ENCODE measurements at places on chromosomes 3 and 15.

DNA sequence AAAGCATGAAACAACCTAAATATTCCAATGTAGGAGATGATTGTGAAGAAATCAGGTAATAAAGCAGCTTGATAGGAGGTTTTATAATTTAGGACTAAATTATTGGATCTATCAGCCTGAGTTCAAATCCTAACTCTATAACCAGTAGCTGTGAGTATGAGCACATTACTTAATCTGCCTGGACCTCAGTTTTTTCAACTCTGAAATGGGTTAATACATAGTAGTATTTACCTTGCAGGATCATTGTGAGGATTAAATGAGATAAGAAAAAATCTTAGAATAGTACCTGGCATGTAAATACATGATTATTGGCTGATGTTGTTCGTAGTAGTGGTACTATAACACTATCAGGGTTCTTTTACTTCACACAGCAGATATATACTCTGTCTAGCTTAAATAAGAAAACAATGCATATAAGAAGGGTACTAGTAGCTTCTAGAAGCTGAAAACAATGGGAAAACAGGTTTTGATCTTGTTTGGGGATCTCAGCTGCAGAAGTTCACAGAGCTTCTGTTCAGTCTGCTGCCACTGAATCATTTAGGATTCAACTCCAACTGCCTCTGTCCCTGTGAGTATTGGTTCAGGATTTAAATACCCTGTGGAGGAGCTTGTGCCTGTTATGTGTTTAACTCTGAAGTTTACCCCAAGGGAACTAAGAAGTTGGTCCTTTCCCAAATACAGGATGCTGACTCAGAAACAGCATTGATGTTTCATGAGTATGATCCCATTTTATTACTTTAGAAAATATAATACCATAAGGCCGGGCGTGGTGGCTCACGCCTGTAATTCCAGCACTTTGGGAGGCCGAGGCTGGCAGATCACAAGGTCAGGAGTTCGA, 34.2 kb downstream of the KAT2B start:
- DNase-seq: no peak

GRCh38 chr15:76147906-76148570, 88.3 kb downstream of the TMEM266 start:
- peak; percentile 58 for DNase-seq

DNA sequence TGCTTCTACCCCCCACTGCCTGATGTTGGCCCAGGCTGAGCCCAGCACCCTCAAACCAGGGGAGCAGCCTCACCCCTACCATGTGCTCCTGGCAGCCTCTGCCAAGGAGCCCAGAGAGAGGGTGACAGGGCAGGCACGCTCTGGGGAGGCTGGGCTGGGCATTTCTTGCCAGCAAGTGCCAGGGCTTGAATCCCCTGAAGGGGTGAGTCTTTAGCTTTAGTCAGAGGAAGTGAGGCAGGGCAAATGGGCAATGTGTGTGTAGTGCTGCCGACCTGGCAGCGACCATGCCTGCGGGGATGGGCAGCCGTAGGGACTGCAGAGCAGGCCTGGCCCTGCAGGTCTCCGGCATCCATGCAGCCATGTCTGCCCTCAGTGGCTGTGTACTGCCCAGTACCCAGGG, 18.1 kb downstream of the DUSP7 start:
- DNase-seq: no peak

GRCh38 chr3:112392393-112393359, 59.7 kb downstream of the CD200 start:
- no peak for DNase-seq

- no peak for DNase-seq
These were observed 253.9 kb downstream of the LSAMP start for GRCh38 chr3:116191409-116191808.

GRCh38 chr15:27119695-27120266, 148.8 kb downstream of the GABRG3 start:
- no peak for DNase-seq

DNA sequence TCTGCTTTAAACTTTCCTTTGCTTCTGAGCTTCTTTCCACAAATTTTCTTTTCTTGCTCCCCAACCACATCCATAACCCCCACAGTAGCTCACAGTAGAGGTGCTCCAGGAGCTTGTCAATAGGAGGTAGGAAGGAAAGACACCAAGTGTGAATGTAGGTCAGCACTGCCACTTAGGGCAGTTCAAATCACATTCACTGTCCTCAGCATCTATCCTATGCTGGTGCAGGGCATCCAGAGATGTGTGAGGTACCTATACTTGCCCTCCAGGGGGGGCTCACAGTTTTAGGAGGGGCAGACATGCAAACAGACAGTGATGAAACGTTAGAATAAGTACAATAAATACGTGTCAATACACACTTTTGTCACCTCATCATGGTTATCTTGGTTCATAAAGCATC, 1.5 kb upstream of the SPSB4 start:
- DNase-seq: peak; percentile 50

DNA sequence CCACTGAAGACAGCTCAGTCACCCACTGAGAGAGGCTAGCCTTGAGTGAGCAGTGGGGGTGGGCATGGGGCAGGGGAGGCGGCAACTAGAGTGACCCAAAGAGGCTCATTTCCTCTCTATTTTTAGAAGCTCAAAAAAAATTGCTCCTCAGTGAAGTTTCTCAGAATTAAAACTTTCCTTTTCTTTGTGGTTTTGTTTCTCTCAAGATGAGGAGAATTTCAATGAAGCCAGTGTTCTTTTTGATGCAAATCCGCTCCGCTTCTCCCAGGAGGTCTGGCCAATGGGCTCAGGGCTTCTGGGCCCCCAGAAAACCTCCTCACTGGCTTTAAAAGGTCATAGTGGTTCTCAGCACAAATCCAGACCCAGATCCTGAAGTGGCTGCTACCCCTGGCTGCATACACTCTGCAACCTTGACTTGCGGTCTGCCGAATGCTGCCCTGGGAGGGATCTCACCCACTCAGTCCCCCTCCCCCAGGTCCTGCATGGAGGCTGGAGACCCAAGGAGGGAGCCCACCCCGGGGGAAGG, at the start of gene ACSBG1:
Gene ACSBG1, minus strand, starts transcription at position 51 of the 526 bp plus-strand sequence. CDS start 64 bp downstream, outside the sequence.
- no peak for DNase-seq

DNA sequence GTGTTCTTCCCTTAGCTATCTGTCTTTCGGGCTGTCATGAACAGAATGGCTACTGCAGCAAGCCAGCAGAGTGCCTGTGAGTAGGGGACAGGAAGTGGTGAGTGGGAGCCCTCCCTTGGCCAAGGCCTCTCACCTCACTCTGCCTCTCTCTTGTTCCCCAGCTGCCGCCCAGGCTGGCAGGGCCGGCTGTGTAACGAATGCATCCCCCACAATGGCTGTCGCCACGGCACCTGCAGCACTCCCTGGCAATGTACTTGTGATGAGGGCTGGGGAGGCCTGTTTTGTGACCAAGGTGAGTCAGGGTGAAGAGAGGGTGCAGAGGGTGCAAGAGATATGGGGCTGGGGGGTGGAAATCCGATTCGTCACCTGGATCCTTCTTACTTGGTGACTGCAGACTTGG, 3.0 kb downstream of the DLL4 start:
- peak; percentile 55 for DNase-seq

GRCh38 chr3:111412656-111413055, 129.3 kb upstream of the CD96 start:
- no peak for DNase-seq

- peak; percentile 56 for DNase-seq
These were observed 70.8 kb upstream of the ZBTB20 start for GRCh38 chr3:115217678-115218451.

GRCh38 chr3:45524565-45524964, 70.0 kb upstream of the LIMD1 start:
- no peak for DNase-seq

GRCh38 chr15:52464478-52464877, 64.2 kb downstream of the MYO5A start:
- DNase-seq: no peak

- no peak for DNase-seq
These were observed 56.5 kb downstream of the SEMA3G start for GRCh38 chr3:52388348-52388821.

GRCh38 chr15:68541743-68542142, 37.0 kb upstream of the CORO2B start:
- no peak for DNase-seq

DNA sequence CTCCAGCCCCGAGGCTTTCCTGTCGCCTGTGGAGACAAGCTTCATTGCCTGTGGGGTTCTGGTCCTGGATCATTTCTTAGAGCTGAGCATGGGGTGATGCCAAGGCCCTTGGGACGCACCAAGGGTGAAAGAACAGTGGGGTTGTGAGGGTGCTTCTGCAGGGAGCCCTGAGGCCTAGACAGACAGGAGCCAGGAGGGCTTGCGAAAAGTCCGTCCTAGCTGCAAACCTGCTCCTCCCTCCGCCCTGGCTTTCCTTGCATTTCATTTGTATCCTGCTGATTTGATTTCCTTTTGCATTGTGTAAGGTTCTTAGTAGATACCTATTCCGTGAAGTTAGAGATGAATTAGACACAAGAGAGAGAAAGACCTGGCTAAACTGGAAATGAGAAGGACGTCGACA, 286.9 kb upstream of the C2CD4B start:
- DNase-seq: no peak

DNA sequence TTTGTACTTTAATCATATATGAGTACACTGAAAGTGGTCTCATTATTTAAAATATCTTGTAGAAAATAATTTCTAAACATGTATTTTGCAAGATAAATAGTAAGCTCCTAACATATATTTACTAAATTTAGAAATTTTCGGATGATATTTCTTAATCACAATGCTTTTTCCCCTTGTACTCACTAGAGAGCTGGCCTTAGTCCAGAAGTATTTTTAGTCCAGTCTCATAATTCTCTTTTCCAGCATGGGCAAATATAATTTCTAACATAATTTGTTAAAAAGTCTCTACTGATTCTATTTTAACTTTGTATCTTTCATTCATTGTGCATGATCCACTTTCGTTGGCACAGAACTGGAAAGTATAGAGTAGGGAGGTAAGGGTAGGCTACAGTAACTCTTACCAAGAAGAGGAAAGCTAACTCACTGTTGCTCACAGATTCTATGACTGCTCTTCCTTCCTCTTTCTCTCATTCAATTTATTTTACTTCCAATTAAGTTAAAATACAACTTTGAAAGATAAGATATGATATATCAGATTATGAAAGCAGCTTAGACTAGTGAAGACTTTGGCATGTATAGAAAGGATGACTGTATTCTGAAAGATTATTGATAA, 39.3 kb downstream of the FGF7 start:
- peak; percentile 28 for DNase-seq

GRCh38 chr3:117589454-117589853, 879.9 kb downstream of the TUSC7 start:
- no peak for DNase-seq

GRCh38 chr3:180631317-180631716, 29.4 kb downstream of the TTC14 start:
- DNase-seq: peak; percentile 23
